ENCODE measurements at places on chromosomes 2 and 18. TPM values are rescaled to one million over a fixed set of nuclear protein-coding genes. Genes with fewer than 3 reads are reported as not detected.

ARHGAP28 gene
- 84.0 TPM for total RNA-seq

CSRNP3 gene
- 34.1 TPM for total RNA-seq

MOGAT1 gene
- total RNA-seq = not detected

GRCh38 chr18:3213300-3214059 is 6.3 kb downstream of the MYOM1 start:
- no peak for DNase-seq

GRCh38 chr18:55309249-55309648 is 278.7 kb downstream of the TCF4 start:
- no peak for DNase-seq

- DNase-seq = no peak
These were observed 239.0 kb downstream of the OSR1 start for GRCh38 chr2:19119326-19120001.

DNA sequence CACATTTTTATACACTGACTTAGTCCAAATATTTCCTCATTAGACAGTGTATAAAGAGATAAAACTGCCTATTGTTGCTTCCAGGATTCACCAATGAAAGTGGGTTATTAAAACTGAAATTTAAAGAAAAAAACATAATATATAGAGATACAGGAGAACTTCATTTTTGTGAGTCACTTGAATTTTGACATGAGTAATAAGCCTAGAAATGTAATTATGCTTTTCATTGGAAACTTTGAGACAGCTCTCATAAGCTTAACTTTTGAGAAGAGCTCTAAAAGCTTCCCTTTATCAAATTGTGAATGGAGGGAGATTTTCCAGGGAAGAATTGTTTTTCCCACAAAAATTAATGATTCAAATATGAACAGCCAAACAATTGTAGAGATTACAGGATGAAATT is 14.1 kb downstream of the DYNC2LI1 start:
- no peak for DNase-seq

- DNase-seq = no peak
These were observed 98.5 kb downstream of the DSEL start for GRCh38 chr18:67417864-67418523.

DNA sequence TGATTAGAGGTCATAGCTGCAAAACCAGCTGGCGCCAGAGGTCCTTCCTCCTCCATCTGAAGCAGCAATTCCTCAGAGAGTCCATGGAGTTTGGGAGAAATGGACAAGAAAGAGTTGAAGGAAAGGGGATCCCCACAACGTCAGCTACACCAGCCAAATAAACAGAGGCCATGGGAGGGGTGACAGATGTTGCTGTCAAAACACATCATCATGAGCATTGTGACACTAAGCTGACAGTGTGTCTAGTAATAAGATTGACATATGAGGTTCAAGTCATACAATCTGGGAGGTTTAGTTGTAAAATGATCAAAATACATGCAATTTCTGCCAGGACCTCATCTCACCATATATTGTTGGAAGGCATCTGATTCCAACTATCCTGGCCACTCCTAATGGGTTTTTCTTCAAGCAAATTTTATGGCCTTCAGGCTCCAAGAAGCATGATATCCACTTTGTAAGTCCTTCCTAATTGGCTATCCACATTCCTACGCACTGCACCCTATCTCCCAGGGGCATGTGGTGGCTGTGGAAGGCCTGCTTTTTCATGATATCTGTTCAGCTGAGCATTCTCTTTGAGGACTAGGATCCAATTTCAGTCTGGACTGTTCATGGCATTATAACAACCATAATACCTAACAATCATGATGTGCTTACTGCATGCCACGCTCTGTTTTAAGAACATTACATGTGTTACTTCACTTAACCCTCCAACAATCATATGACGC is 335.0 kb upstream of the ID2 start:
- no peak for DNase-seq

GRCh38 chr2:40394031-40394430 is 57.9 kb downstream of the SLC8A1 start:
- no peak for DNase-seq

GRCh38 chr2:216504376-216504762 is 5.7 kb downstream of the RPL37A start:
- no peak for DNase-seq
